ENCODE measurements at places on chromosomes 6 and 20. TPM values are rescaled to one million over a fixed set of nuclear protein-coding genes. Genes with fewer than 3 reads are reported as not detected.

ARFGEF2 gene
- 26.7 TPM for total RNA-seq

TCF15 gene
- not detected for total RNA-seq

DNA sequence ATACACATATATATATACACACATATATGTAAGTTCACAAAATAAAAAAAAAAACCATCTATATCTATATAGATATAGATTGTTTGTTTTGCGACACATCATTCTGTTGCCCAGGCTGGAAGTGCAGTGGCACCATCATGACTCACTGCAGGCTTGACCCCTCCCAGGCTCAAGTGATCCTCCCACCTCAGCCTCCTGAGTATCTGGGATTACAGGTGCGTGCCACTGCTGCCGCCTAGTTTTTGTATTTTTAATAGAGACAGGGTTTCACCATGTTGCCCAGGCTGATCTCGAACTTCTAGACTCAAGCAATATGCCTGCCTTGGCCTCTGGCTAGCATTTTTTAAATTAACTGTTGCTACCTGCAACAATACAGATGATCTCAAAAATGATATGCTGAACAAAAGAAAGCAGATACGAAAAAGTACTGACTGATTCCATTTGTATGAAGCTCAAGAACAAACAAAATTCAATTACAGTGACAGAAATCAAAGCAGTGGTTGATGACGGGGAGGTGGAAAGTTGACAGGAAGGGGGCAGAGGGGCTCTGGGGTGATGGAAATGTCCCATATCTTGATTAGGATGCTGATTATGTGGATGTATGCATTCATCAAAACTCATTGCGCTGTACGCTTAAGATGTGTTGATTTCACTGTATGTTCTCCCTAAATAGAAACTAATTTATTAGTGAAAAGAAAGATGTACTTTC, 49.6 kb downstream of the ATXN1 start:
- peak; percentile 87 for DNase-seq

GRCh38 chr20:50226093-50226974, 35.7 kb downstream of the CEBPB start:
- no peak for DNase-seq

- DNase-seq, result no peak
These were observed 94.4 kb downstream of the NCR2 start for GRCh38 chr6:41429506-41430504.

DNA sequence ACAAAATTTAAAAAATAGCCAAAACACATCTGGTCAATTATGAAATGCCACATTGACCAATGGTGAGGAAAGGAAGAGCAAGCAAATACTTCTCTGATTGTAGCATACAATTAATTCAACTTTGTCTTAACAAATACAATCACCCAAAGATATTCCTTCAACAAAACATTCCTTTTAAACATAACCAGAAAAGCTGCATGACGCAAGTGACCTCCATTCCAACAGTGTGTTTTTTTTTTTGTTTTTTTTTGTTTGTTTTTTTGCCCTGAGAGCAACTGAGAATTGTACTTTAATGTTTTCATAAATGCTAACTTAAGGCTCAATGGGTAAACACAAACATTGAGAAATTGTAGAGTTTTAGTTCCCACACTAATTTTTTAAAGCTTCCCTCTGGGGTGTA, 184.4 kb downstream of the PTPRK start:
- no peak for DNase-seq

CYB5R4 gene
- total RNA-seq, result 15.9 TPM

- DNase-seq, result no peak
These were observed 556.6 kb upstream of the CDH4 start for GRCh38 chr20:60695226-60696000.

OR2B6 gene
- total RNA-seq, result not detected

DNA sequence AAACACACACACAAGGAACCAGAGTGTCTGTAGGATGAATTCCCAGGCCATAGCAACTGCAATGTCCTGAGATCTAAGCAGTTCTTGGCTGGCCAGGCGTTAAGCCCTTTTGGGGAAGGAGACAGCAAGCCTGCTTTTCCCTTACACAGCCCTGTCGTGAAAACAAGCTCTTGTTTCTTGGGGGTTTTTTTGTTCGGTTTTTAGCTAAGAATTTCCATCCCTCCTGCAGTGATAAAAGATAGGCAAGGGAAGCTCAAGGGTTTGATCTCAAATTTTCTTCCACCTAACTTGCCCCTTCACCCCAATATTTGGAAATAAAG, 1.5 kb downstream of the TNFRSF21 start:
- no peak for DNase-seq

CLVS2 gene
- not detected for total RNA-seq

- DNase-seq, result no peak
These were observed 145.1 kb downstream of the QKI start for GRCh38 chr6:163559661-163560060.

DNA sequence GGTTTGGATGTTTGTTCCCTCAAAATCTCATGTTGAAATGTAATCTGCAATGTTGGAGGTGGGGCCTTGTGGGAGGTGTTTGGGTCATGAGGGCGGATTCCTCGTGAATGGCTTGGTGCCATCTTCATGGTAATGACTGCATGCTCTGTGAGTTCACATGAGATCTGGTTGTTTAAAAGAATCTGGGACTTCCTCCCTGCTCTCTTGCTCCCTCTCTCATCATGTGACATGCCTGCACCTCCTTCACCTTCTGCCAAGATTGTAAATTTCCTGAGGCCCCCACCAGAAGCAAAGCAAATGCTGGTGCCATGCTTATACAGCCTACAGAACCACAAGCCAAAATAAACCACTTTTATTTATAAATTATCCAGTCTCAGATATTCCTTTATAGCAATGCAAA, 250.3 kb upstream of the PLN start:
- DNase-seq, result no peak

CALHM4 gene
- total RNA-seq, result not detected

DNA sequence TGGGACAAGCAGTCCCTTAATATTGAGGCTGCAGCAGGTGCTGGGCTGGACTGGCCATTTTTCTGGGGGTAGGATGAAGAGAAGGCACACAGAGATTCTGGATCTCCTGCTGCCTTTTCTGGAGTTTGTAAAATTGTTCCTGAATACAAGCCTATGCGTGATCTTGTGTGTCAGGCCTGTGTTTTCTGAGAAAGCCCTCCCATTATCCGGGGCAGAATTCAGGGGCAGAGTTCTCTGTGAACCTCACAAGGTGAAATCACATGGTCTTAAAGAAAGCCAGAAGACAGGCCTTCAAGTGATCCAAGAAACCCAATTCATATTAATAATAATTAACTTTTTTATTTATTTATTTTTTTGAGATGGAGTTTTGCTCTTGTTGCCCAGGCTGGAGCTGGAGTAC, 12.5 kb downstream of the CCN5 start:
- no peak for DNase-seq

GRM1 gene
- not detected for total RNA-seq

DEFB132 gene
- total RNA-seq, result not detected

- DNase-seq, result no peak
These were observed 9.7 kb downstream of the MAP1LC3A start for GRCh38 chr20:34567892-34568865.

DNA sequence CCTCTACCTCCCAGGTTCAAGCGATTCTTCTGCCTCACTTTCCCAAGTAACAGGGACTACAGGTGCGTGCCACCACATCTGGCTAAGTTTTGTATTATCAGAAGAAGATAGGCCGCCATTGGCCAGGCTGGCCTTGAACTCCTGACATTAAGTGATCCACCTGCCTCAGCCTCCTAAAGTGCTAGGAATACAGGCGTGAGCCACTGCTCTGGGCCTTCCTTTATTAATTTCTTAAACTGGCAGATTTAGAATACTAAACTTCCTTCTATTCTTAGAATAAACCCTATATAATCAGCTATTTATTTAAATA, 86.6 kb downstream of the HFE start:
- no peak for DNase-seq

VGLL2 gene
- total RNA-seq, result not detected

DNA sequence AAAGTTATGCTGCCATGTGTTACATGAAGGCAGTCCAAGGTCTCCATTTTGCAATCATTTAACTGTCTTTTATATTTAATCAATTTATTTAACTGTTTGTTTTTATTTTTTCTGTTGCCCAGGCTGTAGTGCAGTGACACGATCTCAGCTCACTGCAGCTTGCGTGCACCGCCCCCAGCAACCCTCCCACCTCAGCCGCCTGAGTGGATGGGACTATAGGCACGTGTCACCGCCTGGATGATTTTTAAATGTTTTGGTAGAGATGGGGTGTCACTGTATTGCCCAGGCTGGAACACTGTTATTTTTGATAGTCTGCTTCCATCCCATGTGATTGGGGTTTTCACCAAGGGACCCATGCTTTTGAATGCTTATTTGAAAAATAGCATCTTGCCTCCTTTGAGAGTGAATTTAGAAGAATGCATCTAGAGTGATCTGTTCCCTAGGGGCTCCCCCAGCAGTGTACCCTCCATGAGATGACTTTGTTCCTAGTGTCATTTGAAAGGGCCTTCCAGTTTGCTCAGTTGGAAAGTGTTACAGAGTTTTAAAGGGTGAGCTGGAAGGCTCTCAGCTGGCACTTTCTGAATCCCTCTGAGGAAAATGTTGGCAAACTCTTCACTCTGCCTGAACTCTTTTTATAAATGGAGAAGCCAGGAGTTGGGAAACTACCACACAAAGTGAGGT, 143.4 kb downstream of the JARID2 start:
- no peak for DNase-seq

GRCh38 chr20:57711311-57711712, 1.5 kb upstream of the PMEPA1 start:
- DNase-seq, result no peak

- peak; percentile 66 for DNase-seq
These were observed 710 bp downstream of the BTBD9 start for GRCh38 chr6:38638941-38639497.

- DNase-seq, result no peak
These were observed 156.3 kb downstream of the ARID1B start for GRCh38 chr6:156933201-156934068.

- peak; percentile 61 for DNase-seq
These were observed 6.5 kb upstream of the TMEM14A start for GRCh38 chr6:52664186-52664990.

DNA sequence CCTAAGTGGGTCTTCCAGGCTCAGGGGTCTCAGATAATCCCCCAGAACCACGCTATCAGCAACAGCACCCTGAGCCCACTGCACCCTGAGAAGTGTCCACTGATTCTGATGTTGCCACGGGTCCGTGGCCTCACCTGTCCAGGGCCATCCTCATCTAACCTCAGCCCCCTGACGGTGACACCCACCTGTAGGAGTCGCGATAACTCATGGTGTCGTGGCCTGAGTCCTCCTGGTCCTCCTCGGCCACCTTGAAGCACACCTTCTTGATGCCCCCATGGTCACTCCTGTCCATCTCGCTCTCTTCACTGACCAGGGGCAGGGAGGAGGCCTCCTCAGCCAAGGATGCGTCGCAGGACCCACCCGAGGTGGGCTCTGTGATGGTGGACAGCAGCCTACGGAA, 182.1 kb downstream of the PREX1 start:
- DNase-seq, result no peak

PBOV1 gene
- total RNA-seq, result not detected

- no peak for DNase-seq
These were observed 30.3 kb downstream of the WDR27 start for GRCh38 chr6:169671563-169671962.

- DNase-seq, result peak; percentile 56
These were observed 25.5 kb upstream of the WFDC2 start for GRCh38 chr20:45444050-45444449.

ISM1 gene
- total RNA-seq, result 0.28 TPM

DNA sequence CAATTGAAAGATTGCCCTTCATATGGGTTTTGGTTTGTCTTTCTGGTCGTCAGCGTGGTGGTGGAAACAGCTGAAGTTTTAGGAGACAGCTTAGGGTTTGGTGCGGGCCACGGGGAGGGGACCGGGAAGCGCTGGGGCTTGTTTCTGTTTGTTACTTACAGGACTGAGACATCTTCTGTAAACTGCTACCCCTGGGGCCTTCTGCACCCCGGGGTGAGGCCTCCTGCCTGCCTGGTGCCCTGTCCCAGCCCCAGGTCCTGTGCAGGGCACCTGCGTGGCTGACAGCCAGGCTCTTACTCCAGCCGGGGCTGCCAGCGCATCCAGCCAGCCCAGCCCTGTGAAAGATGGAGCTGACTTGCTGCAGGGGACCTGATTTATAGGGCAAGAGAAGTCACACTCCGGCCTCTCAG, 22.8 kb downstream of the NPEPL1 start:
- no peak for DNase-seq

EPHA7 gene
- not detected for total RNA-seq

ATP6V1G2 gene
- 3.0 TPM for total RNA-seq

OOEP gene
- total RNA-seq, result 0.49 TPM

DNA sequence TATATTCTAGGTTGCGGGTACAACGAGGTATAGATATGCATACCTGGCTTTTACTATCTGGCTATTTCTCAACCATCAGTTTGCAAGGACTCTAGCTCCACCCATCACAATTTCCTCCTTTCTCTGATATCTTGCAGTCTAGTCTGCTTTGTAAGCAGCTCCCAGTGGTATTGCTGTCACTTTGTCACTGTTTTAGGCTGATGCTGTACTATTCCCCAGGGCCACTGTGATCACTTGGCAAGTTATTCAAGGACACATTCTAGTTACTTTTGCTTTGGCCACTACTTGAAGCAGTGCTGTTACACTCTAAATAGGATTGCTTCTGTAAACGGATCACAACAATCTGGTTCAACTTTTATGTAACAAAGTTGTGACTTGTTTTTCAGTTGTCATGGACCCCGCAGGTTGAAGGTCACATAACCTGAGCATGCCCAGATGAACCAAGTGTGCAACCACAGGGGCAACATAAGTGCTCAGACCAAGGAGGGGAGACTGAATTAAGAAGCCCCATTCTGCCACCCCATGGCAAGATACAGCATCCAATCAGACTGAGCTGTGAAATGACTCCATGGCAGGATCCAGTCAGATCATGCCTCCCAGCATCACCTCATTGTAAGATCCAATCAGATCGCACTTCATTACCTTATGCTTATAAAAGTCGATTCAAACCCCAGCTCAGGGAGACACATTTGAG, 588.4 kb upstream of the CITED2 start:
- no peak for DNase-seq

BEND6 gene
- not detected for total RNA-seq

- no peak for DNase-seq
These were observed 2.0 kb upstream of the CRIP3 start for GRCh38 chr6:43310624-43311023.

- DNase-seq, result no peak
These were observed 94.5 kb upstream of the VSTM2L start for GRCh38 chr20:37808233-37809070.

DNA sequence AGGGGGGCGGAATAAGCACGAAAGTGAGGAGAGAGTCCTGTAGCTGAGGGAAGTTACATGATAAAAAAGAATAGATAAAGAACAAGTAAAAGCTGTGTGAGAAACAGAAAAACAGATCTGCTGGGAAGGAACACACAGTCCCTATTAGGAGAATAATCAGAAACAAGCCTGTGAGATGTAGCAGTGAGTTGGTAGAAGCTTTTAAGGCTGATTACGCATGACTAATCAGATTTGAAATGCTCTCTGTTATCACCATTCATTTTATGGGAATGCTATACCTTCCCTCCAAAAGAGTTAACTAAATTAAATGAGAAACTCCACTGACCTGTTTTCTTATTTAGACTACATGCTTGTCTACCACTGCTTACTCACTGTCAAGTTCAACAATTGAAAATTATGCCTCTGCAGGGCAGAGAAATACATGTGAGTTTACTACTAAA, 15.8 kb downstream of the REPS1 start:
- DNase-seq, result no peak

PSMB9 gene
- total RNA-seq, result 34.7 TPM

PSORS1C1 gene
- not detected for total RNA-seq
